ENCODE measurements at places on chromosomes 12 and 14.

- DNase-seq: peak; percentile 46
Observed at GRCh38 chr12:113261847-113262470, 40.7 kb downstream of the TPCN1 start.

GRCh38 chr14:101716956-101717662 lies 44.4 kb upstream of the PPP2R5C start:
- DNase-seq: no peak

GRCh38 chr12:11728154-11728755 lies 78.8 kb downstream of the ETV6 start:
- DNase-seq: no peak

DNA sequence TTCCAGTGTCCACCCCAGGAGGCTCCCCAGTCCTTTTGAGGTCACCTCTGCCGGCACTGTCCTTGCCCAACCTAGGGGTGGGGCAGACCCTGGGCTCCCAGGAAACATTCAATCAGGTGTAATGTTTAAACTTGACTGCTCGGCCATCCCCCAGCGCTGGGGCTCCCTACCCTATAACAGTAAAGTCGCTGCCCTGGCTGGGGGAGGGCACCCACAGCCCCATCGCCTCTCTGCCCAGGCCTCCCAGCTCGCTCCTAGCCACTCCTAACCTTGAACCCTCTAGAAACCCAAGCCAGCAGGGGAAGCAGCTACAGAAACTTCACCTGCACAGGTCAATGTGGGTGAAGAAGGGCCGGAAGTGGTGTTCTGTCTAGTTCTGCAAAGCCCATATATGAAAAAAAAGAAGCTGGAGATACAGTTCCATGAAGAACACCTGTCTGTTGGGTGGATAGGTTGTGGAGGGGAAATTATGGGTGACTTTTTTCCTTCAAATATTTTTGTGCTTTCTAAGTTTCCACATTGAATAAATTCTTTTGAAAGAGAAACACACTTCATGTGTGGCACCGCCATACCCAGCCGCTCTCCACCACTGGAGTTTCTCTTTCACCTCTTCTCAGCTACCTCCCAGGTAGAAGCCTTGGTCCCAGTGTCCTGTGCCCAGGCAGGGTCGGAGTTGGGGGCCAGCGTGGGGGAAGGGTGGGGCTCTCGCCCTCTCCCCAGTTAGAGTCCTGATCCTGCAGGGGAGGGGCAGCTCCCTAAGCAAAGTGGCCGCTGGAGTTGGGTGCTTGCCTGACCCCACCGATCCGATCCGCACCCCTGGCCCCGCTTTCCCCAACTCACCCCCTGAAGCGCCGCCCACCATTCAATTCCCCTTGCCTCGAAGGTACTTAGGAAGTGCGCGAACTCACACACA lies 1.1 kb downstream of the CLMN start:
- no peak for DNase-seq

- DNase-seq: peak; percentile 20
Observed at GRCh38 chr14:91257328-91258010, 13.0 kb upstream of the GPR68 start.

DNA sequence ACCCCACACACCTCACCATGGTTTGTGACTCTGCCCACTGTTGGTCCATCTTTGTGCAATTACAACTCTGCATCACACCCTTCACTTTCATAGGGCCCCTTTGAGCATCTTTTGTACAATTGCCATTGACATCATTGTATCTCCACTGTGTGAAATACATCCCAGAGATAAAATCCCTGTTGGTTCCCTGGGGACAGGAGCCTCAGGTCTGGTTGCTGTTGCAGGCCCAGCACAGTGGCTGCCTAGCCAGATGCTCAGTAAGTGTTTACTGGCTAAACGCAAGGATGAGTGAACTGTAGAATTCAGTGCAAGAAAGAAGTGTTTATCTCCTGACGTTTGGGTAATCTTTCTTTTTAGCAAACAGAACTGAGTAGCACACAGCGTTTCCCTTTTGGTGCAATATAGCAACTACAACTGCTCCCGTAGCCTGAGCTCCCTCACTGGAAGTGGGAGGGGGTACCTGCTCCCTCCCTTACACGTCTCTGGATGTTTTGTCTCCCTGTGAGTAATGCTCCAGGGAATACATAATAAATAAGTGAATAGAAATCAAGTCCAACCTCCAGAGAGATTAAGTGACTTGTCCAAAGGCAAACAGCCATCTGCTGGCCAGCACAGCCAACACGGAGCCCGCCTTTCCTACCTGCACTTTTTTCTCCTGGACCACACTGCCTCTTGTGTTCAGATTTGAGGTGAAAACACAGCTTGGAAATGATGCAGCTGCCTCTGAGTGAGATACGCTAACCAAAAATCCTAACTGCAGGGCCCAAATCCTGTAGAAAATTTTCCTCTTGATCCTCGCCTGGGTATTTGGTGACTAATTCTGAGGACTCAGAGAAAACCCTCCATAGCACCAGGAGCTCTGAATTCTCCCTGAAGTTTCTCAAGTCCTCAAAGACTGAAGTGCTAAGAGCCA lies 27.4 kb downstream of the GALNT16 start:
- DNase-seq: no peak

GRCh38 chr12:31845613-31846322 lies 113.4 kb upstream of the RESF1 start:
- no peak for DNase-seq

GRCh38 chr12:754851-755562 lies 2.6 kb downstream of the WNK1 start:
- DNase-seq: peak; percentile 52

DNA sequence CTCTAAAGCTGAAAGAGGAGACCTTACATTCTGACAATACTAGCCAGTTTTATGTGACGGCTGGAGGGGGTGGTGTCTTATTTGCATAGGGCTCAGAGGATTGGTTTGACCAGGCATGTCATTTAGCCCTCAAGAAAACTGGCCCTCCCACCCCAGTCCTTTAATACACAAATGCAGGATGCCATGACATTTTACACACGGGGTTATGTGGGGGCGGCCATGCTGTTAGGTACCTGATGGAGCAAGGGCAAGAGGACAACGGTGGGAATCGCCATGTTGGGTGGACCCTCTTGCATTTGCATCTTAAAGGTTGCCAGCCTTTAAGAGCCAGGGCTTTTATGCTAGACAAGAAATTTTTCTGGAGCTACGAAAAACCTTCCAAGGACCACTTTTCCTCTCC lies 23.3 kb downstream of the MDM2 start:
- DNase-seq: no peak

DNA sequence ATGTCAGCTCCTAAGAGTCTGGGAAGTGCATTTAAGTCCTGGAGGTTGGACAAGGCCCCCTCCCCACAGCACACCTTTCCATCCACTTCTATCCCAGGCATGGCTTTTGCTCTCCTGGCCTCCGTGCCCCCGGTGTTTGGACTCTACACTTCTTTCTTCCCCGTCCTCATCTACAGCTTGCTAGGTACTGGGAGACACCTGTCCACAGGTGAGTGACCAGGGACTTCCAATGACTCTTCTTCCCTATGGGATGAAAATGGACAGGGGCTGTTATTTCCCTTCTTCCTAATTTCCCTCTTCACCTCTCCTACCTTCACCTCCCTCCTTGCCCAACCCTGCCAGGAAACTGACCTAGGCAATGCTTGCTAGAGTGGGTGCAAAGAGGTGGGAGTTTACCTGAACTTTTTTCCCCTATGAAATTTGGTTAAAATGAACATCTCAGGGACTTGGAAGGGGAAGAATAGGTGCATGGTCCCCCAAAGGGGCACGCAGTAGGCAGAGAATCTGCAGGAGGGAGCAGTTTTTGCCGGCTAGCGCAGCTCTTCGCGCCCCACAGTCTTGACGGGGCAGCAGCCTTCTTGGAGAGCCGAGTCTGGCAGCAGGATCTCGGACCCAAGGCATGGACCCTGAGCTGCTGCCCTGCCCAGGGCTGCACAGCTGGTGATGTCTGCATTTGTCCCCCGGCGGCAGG lies 9.2 kb downstream of the ARHGEF25 start:
- DNase-seq: no peak

- DNase-seq: peak; percentile 87
Observed at GRCh38 chr12:124551268-124552144, 15.9 kb downstream of the NCOR2 start.

DNA sequence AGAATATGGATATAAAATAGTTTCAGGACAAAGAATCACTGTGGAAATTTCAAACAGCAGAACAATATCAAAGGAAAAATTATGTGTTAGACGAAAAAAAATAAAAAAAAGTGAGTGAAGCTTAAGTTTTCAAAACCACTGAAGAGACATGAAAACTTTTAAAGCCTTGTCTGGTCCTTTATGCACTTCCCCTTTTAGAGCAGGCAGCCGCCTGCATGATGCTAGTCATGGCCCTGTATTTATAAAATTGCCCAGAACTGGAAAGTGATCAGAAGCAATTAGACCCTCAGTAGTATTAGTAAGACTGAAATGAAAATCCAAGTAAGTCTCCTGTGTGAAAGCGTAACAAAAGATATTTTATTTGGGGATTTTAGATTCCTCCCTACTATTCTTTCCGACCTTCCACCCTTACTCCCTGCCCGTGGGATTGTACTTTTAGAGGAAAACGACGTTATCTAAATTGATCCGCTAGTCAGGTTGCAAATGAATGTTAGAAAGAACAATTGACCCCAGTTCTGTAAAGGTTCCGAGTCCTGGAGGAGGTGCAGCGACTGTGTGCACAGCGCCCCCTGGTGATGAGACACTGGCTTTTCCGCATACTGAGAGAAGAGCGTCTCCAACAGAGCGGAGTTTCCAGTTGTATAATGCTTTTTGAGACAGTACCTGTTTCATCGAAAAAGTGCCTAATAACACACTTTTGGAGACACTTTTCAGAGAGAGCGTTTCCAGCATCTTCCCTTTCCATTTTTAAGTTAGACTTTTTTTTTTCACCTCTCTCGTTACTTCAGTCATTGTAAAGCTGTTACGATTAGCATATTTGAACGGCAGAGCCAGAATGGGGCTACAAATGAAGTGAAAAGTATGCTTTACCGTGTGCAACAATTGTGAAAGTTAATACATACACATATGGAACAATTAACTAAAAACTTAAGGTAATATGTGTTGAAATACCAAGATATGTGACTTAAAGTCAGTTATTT lies 12.4 kb downstream of the MGST1 start:
- peak; percentile 30 for DNase-seq

DNA sequence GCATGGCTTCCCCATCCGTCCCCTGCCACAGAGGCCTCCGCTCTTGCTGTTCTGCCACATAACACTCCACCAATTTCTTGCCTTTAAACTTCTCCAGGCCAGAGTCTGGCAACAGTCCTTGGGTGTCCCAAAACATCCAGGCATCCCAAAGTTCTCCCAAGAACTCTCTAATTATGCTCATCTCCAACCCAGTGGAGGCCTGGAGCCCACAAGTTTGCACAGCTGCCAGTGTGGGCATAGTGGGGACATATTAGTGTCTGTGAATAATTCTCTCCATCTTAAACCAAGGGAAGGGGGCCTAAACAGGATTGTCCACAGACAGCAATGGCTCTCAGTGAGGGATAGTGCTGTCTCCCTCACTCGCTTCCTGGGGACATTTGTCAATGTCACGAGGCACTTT lies 124.8 kb downstream of the NUAK1 start:
- no peak for DNase-seq

GRCh38 chr12:20201733-20202132 lies 166.6 kb upstream of the PDE3A start:
- DNase-seq: no peak

GRCh38 chr12:48000878-48001504 lies 3.3 kb downstream of the COL2A1 start:
- no peak for DNase-seq

Data from Kasumi-1 (cell line).